Posterior vena cava (tissue), 2 donors: ENCODE measurements at places on chromosomes 3 and 15. TPM values are rescaled to one million over a fixed set of nuclear protein-coding genes. Genes with fewer than 3 reads are reported as not detected.

DNA sequence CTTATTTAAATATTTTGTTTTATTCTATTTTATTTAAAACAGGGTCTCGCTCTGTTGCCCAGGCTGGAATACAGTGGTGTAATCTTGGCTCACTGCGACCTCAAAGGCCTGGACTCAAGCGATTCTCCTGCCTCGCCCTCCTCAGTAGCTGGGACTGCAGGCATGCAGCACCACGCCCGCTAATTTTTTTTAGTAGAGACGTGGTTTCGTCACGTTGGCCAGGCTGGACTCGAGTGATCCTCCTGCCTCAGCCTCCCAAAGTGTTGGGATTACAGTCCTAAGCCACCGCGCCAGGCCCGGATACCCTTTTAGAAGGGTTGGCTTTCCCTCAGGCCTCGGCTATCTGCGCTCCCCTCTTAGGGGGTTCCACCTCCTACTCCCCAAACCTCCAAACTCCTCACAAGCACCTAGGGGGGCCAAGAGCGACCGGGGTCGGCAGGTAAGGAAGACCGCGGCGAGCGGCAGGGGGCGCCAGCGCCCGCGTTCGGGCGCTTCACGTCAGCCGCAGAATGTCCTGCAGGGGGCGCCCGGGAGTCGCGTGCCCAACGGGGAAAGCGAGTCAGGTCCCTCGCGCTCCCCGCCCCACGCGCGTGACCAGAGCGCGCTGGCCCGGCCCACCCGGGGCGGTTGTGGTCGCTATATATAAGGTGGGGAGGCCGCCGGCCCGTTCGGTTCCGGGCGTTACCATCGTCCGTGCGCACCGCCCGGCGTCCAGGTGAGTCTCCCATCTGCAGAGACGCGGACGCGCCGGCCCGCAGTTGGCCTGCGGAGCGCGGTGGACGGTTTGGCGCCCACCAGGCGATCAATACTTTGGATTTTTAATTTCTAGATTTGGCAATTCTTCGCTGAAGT is 51.8 kb upstream of the GATM start:
- peak; percentile 94 for DNase-seq

DNA sequence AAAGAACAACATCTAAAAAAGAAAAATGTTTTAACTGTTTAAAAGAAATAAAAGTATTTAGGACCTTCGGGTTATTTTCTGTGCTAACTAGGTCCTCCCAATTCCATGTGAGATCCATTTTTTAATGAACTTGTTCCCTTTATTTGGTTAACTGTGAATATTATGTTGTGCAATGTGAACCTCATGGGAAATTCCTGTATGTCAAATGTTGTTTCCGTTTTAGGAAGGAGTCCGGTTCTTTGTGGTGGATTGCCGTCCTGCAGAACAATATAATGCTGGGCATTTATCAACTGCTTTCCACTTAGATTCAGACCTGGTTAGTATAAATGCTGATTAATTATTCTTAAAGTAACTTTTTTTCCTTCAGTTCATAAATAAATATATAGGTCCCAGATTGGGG is 35.5 kb upstream of the NIT2 start:
- no peak for DNase-seq

DNA sequence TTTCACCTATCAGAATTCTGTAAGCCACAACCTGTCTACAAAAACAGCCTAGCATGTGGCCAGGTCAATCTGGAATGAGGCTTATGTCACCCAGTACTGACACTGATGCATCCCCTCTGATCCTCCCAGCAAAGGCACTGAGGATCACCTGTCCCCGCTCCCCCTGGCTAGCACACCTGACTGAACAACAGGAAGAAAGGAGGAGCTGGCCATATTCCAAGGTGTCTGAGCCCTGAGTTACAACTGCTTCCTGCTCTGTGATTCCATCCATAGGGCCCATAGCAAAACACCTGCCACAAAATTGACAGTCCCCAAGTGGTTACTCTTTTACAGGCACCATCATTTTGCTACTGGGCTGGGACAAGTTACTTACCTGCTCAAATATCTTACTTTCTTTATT is 555.5 kb upstream of the CFAP20DC start:
- no peak for DNase-seq

GRCh38 chr15:57527382-57528091 is 64.2 kb upstream of the MYZAP start:
- DNase-seq, result no peak

- DNase-seq, result no peak
Measured at GRCh38 chr15:42133356-42133755, 23.1 kb downstream of the PLA2G4F start.

- no peak for DNase-seq
Measured at GRCh38 chr3:78870484-78870883, 897.3 kb downstream of the ROBO1 start.

DNA sequence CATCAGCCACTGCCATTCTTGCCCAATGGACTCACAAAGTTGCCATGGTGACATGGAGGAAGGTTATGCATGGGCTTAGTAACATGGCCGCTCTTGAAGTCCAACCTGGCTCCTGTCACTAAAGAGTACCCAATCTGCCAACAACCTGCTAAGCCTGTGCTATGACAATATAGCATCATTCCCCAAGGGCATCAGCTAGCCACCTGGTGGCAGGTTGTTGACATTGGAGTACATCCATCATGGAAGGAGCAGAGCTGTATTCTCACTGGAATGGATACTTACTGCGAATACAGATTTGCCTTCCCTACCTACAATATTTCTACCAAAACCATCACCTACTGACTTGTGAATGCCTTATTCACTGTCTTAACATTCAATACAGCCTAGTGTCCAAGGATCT is 138.9 kb upstream of the RORA start:
- DNase-seq, result no peak

- DNase-seq, result no peak
Measured at GRCh38 chr3:41565003-41565402, 365.7 kb downstream of the CTNNB1 start.

DNA sequence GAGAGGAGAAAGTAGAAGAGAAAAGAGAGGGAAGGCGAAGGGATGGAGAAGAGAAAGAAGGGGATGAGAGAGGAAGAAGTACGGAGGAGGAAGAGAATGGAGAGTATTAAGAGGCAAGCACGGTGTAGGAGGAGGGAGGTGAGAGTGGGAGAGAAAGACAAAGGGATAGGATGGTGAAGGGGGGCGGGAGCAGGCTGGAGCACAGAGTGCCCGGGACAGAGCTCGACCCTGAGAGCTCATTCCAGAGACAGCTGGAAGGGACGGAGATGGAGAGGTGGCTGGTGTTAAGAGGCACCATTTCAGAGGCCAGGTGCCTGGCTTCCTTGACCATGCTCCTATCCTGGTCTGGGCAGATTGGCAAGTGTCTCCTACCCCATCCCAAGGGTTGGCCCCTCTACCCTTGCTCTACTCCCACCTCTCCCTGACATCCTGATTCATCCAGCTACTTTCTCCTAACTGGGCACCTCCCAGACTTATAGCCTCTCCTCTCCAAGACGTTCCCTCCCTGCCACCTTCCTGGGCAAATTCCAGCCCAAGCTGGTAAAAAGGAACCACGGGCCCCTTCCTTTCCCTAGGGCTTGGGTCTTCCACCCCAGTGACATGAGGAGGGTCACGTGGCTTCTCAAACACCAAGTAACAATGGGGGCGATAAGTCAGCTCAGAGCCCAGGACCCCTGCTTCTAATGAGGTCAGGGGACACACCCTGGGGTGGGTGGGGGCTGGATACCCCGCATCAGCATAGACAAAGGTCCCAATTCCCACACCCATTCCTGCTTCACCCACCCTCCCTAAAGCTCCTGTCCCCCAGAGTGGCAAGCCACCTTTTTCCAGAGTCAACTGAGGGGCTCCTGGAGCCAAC is 1.1 kb downstream of the CLCN2 start:
- DNase-seq, result peak; percentile 64

DNA sequence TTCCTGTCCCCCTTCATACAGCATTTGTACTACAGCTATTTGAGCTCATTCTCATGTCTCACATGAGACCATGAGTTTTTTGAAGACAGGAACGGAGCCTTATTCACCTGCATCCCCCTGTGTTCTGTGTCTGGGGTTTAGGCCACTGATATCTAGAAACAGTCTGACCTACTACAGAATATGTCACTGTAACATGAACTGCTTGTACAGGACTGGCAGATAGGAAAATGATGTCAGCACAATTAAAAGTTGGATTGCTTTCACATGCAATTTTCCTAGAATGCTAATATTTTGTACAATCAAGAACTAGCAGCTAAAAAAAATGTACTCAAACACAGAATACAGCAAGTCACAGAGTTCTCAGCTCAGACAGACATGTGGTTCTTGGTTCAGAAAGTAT is 90.8 kb upstream of the FGF12 start:
- no peak for DNase-seq

DNA sequence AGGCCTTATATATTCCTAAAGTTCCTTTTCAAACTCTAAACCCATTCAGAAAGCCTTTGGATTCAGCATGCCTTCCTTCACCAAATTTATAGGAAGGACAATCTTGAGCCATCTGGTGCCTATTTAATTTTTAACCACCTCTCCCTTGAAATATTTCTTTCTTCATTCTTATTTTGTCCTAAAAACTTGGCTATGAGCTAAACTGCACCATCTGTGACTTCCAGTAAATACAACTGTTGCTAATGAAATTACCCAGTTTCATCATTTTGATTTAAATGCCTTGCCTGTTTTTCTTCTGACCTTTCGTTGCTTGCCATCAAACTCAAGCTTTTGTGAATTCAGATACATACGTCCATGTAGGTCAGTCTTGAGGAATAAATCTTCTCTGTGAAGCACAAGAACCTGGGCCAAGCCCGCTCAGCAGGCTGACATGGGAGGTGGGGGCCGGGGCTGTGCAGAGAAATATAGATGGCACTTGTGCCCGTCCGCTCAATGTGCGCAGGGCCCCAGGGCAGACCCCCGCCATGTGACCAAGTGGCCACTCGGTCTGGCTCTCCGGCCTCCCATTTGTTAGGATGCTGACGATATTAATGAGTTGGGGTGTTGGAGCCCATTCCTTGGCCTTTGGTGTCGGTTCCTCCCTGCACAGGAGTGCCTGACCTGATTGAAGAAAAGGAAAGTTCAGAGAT is 335.9 kb downstream of the VPS13C start:
- DNase-seq, result no peak

- DNase-seq, result no peak
Measured at GRCh38 chr3:31054032-31054431, 159.6 kb upstream of the GADL1 start.

DNA sequence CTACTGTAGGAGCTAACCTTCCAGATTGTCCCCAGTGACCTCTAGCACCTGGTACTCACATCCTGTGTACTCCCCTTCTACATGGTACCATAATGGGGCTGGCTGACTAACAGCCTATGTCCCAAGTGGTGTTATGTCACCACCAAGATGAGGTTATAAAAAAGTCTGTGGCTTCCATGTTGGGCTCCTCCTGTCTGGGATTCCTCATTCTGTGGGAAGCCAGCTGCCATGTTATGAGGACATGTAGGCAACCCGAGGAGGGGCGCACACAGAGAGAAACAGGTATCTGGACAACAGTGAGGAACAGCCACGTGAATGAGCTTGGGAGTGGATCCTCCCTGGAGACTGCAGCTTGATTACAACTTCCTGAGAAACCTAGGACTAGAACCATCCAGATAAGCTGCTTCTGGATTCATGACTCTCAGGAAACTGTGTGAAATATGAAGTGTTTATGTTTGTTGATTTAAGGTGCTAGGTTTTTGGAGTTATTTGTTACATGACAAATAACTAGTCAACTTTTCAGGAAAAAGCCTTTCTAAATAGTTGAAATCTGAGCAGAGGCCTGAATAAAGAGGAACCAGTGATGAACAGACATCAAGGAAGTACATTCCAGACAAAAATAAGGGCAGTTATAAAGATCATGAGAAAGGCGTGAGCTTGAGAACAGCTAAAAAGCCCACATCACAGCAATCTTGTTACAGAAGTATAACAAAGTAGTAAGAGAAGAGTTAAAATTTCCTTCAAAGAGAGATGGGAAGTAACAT is 21.7 kb downstream of the GOLIM4 start:
- no peak for DNase-seq

GRCh38 chr15:99015698-99016568 is 8.3 kb upstream of the PGPEP1L start:
- no peak for DNase-seq

DNA sequence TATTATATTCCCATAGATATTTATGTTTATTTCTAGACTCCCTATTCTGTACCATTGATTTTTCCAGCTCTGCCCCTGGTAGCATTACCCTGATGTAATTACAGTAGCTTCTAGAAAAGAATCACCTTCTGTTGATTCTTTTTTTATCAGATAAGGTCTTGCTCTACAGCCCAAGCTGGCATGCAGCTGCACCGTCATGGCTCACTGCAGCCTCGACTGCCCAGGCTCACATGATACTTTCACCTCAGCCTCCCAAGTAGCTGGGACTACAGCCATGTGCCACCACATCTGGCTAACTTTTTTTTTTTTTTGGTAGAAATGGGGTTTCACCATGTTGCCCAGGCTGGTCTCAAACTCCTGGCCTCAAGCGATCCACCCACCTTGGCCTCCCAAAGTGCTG is 41.8 kb downstream of the SLC24A1 start:
- DNase-seq, result no peak

GRCh38 chr3:39809181-39809994 is at the start of gene MYRIP:
Gene MYRIP (plus strand): TSS chr3:39809609. CDS start chr3:39900817, 91,208 bp downstream.
- DNase-seq, result peak; percentile 77

GRCh38 chr3:59655418-59656015 is 605.7 kb upstream of the CFAP20DC start:
- DNase-seq, result no peak

DNA sequence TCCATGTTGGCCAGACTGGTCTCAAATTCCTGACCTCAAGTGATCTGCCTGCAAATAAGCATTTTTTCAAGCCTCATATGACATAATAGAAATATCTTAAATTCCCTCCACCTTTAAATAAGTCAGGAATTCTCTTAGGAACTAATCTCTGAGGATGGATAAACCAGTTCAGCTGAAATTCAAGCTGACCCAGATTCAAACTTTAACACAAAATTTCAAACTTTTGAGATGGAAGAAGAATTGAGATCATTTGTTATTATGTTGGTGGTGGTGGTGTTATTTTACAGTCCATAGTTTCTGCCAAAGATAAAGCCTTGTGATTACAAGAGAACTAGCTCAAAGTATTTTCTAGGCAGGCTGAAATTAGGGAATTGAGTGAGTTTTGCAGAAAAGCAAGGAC is 85.5 kb downstream of the SSR3 start:
- no peak for DNase-seq

GRCh38 chr15:75606711-75607699 is 18.5 kb downstream of the SNUPN start:
- no peak for DNase-seq

Gene P4HTM
- total RNA-seq, result 26.1 TPM

Gene CEMIP
- total RNA-seq, result 0.62 TPM

Gene ACTC1
- 93.6 TPM for total RNA-seq

Gene ZNF654
- total RNA-seq, result 20.2 TPM

Gene SLC7A14
- 0.05 TPM for total RNA-seq

Gene DNASE1L3
- 9.3 TPM for total RNA-seq

Gene PAQR9
- total RNA-seq, result not detected

Gene KLHL6
- total RNA-seq, result 3.0 TPM
